ENCODE measurements at places on chromosomes 5 and 9.

DNA sequence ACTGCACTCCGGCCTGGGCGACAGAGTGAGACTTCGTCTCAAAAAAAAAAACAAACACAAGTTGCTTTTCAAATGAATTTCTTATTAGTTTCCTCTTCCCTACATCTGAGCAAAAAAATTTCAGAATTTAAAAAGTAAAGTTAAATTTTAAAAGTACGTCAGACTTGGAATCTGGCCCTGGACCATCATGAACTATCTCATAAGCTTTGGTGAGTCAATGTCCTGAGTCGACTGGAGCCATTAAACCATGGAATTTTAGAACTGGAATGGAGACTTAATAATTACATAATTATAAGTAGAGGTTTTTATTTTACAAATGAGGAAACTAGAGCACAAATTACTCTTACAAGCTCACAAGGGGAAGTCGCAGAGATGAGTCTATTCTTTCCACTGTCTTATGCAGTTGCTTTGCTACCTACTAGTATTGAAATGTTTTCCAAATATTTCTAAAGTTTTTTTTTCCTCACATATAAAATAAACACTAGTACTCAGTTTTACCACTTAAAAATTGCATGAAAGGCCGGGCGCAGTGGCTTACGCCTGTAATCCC is 98.0 kb upstream of the ZNF608 start:
- no peak for DNase-seq

GRCh38 chr5:170479484-170479883 is 24.3 kb upstream of the KCNIP1 start:
- no peak for DNase-seq

DNA sequence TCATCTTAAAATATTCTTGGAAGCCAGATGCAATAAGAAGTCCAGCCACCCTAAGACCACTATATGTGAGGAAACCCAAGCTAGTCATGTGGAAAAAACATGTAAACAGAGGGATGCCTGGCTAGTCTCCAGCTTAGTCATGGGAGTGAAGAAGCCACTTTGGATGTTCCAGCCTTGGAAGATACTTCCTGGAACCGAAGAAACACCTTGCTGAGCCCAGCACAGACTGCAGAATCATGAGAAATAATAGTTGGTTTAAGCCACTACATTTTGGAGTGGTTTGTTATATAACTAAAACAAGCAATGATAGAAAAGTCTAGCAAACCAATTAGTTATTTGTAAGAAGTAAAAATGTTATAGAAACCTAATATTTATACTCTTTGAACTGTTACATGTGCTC is 12.6 kb downstream of the DHX29 start:
- no peak for DNase-seq

GRCh38 chr5:79697222-79698170 is 7.9 kb downstream of the CMYA5 start:
- no peak for DNase-seq

DNA sequence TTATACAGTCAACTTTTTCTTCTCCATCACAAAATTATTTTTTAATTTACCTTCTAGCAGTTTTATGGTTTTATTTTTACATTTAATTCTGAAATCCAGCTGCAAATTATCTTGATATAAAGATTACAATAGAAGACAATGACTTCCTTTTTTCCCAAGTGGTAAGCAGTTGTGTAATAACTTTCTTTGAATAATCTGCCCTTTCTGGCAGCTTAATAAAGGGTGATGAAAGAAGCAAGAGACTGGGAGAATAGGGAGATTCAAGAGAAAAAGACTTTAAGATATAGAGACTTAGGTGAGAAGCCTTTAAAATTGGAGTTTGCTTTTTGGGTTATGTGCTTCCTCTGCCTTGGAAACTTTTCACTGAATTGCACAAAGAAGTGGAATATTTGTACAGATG is 100.4 kb upstream of the FREM1 start:
- no peak for DNase-seq

- DNase-seq = no peak
These were observed 66.4 kb upstream of the MARCHF11 start for GRCh38 chr5:16245956-16246355.

- DNase-seq = no peak
These were observed 3.4 kb downstream of the MEIKIN start for GRCh38 chr5:131942016-131942415.

DNA sequence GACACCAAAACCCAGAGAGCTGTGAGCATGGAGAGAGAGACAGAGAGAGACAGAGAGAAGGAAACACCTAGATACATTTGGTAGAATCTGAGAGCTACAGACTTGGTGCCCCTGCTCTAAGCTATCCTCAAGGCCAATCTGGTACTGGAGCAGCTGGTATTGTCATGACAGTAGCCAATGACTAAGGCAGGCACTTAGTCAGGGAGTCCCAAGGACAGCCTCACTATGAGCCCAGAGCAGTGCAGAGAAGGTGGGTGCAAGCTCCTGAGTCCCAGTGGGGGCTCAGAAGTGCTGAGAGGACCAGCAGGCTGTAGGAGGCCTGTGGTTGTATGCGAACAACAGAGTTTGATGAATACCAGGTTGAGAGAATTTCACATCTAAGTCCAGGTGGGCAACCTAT is 300.4 kb upstream of the ZNF608 start:
- DNase-seq = no peak

DNA sequence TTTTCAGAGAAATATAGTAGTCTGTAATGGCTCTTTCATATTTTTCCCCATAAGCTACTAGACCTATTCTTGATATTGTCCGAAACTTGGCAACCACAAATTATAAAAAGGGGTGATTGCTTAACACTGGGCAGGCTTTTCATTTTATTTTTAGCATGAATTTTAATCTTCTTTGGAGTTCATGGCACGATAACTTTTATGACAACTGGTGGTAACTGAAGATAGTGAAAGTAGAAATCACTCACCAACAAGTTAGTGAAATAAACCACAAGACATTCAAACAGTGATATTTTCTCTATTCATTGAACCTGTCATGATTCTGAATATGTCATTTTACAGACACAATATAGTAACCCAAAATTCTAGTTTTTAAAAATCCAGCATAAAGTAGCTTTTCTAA is 213.9 kb downstream of the PRDM9 start:
- DNase-seq = no peak

GRCh38 chr9:99391937-99392594 is 170.0 kb downstream of the SEC61B start:
- DNase-seq = no peak

GRCh38 chr5:107301999-107302398 is 368.7 kb downstream of the EFNA5 start:
- no peak for DNase-seq

GRCh38 chr5:113692891-113693457 is 179.5 kb downstream of the YTHDC2 start:
- no peak for DNase-seq

DNA sequence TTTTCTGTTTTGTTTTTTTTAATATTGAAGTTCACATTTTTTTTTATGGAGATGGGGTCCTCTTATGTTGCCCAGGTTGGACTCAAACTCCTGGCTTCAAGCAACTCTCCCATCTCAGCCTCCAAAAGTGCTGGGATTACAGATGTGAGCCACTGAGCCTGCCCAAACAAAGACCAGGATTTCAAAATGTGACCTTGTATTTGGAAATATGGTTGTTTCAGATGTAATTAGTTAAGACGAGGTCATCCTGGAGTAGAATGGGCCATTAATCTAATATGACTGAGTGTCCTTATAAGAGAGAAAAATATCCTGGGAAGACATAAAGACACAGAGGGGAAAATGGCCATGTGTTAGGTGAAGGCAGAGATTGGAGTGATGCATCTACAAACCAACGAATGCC is 340.5 kb downstream of the RAB3C start:
- no peak for DNase-seq

GRCh38 chr9:135220601-135221575 is 133.4 kb downstream of the OLFM1 start:
- no peak for DNase-seq

- no peak for DNase-seq
These were observed 54.4 kb upstream of the RPL26L1 start for GRCh38 chr5:172904643-172905345.

- no peak for DNase-seq
These were observed 3.4 kb downstream of the PDLIM4 start for GRCh38 chr5:132260714-132261551.
